Heart left ventricle (tissue), 16 donors: ENCODE measurements at places on chromosomes 11 and 22. TPM values are rescaled to one million over a fixed set of nuclear protein-coding genes. Genes with fewer than 3 reads are reported as not detected.

DNA sequence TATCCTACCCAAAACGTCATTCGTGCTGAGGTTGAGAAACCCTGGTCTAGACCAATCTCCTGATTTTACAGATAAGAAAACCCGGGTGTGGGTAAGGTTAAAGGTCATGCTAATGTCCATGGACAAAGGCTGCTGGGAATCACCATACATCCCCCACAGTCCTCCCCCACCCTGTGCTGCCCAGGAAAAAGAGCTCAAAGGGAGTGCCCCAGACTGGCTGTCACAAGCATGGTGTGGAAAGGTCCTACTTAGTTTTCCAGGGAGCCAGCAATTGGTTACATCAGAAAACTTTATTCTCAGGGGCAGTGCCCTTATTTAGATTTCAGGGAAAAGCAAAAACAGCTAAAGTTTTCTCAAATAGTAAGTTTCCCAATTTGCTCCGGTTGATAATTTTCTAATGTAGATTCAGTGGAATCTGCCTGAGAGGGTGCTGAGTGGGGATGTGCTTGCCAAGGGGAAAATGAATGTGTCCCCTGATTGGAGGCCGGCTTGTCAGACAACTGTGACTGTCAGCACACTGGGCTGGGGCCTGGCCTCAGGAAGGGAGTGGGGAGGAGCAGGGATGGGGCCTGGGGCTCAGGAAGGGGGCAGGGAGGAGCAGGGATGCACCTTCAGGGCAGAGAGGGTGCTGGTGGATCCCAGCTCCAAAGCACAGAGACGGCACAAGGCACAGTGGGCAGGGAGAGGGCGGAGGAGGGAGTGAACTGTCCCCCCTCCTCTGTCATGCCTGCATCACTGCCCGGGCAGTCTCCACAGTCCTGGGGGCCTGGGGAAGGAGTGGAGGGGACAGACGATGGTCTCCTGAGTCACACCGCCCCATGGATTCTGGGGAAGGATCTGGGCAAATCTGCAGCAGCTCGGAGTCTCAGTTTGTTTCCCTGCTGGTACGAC is 263.6 kb downstream of the KIRREL3 start:
- DNase-seq: no peak

C1QTNF5 gene
- total RNA-seq: 13.5 TPM

- DNase-seq: peak; percentile 72
Measured at GRCh38 chr11:57514538-57515331, 767 bp downstream of the SLC43A1 start.

- no peak for DNase-seq
Measured at GRCh38 chr11:126595560-126595959, 240.1 kb downstream of the ST3GAL4 start.

GSTT2B gene
- total RNA-seq: 1.1 TPM

GRCh38 chr11:47235163-47235562 is 13.5 kb downstream of the ACP2 start:
- DNase-seq: no peak

DNA sequence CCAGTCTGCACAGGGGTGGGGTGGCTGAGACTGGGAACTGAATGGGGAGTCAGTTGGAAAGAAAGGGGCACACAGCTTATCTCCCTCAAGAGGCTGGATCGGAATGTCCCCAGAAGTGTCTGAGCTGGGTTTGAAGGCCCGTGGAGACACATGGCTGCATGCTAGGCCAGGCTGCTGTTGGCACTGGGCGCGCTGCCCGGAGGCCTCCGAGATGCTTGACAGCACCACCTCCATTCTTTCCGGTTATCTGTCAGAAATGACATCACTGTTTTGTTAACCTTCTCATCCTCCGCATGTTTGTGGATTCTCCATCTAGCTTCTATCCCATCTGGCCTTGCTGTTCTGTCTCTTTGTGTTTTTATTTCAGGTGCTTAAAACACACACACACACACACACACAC is 85.5 kb downstream of the APIP start:
- peak; percentile 65 for DNase-seq

GRCh38 chr11:82810326-82810725 is 76.7 kb upstream of the FAM181B start:
- DNase-seq: no peak

DNA sequence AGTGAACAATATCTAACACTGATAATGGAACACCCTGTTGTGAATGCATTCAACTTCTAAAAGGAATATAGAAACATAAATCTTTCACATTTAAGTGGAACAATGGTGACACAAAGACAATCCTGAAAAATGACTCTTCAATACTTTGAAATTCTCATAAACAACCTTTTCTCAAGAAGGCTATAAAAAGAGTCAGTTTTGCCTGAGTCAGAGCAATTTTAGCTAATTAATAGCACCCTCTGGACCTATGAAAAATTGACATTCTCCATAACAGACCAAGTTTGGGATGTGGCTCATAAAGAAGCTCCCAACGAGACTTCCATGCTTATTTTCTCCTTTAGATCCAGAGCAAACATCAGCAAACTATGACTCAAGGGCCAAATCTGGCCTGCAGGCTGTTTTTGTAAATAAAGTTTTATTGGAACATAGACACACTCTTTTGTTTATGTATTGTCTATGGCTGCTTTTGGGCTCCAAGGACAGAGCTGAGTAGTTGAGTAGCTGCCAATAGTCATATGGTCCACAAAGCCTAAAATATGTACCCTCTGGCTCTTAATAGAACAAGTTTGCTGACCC is 108.0 kb downstream of the MAML2 start:
- no peak for DNase-seq

GRCh38 chr11:77203901-77204753 is 76.1 kb downstream of the MYO7A start:
- no peak for DNase-seq

CASP5 gene
- total RNA-seq: not detected

DNA sequence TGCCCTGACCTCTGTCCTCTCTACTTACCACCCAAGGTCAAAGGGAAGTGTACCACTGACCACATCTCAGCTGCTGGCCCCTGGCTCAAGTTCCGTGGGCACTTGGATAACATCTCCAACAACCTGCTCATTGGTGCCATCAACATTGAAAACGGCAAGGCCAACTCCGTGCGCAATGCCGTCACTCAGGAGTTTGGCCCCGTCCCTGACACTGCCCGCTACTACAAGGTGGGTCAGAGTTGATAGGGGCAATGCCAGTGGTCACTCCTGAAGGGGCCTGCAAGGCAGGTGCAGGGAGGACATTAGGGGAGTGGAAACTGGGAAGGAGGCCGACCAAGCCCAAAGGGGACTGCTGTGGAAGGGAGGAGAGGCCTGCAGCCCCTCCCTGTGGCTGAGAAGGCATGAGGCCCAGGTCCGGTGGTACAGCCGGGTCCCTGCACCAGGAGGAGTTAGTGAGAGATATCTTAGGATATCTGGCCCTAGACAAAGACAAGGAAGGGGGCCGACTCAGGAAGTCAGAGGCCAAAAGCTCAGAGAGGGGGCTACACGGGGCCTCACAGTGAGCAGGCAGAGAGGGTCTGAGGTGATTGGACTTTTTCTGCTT is 17.9 kb downstream of the POLR3H start:
- DNase-seq: no peak

DNA sequence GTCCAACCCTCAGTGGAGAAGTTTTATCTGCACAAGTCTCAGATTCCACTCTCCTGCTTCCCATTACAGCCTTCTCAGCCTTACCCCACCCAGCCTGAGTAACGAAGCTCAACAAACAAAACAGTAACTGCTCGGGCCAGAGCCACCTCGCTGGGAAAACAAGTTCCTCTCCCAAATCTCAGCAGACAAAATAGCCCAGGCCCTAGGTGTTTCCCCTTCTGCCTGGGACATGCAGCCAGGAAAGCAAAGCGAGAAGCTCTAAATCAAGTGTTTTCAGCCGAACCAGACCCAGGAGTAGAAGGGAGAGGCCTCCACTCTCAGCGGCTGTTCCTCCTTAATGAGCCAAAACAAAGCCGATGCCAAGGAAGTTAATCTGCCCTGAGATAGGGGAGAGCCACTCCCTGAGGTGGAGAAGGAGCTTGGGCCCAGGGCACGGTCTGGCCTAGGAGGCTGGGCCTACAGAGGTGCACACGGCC is 44.0 kb downstream of the LIF start:
- no peak for DNase-seq

DNA sequence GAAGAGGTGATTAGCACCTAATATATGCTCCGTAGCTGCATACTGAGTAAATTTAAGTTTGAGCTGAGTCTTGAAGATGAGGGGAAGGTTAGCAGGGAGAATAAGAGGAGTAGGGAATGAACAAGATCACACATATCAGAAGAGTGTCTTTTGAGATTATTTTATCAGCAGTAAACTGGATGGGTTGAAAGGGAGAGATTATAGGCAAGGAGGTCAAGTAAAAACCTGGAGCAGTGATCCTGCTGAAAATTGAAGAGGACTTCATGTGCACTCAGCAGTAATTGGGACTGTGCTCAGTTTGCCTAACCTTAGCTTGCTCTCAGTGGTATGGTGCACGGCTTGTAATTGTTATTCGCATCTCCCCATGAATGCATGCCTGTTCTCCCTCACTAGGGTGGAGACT is 79.5 kb upstream of the PICALM start:
- no peak for DNase-seq
